ENCODE measurements at places on chromosomes 5 and 9.
A peak's percentile ranks its signal among the peaks of the same experiment; 100 is the strongest.

DNA sequence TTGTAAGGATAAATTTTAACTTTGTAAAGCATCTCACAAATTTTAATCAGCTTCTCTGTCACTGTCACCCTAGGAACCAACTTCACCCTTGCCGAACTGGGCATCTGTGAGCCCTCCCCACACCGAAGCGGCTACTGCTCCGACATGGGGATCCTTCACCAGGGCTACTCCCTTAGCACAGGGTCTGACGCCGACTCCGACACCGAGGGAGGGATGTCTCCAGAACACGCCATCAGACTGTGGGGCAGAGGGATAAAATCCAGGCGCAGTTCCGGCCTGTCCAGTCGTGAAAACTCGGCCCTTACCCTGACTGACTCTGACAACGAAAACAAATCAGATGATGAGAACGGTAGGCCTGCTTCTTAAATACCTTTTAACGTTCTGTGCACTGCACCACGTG, 916.3 kb upstream of the WWC1 start:
- no peak for DNase-seq

DNA sequence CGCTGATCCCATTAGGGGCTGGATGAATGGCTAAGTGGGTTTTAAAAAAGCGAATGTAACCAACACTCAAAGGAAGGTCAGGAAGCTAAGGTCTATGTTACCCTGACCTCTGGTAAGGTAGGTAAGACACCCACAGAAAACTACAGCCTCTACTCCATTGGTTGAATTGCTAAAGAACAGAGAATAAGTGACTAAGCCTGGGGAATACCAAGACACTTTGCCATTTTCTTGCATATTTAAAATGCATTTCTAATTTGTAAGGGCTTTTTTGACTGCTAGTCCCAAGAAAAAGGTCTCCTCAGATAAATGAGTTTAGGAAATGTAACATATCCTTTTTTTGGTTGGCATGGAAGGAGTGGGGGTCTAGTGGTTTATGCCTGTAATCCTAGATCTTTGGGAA, 368.7 kb downstream of the BNC2 start:
- DNase-seq = no peak

DNA sequence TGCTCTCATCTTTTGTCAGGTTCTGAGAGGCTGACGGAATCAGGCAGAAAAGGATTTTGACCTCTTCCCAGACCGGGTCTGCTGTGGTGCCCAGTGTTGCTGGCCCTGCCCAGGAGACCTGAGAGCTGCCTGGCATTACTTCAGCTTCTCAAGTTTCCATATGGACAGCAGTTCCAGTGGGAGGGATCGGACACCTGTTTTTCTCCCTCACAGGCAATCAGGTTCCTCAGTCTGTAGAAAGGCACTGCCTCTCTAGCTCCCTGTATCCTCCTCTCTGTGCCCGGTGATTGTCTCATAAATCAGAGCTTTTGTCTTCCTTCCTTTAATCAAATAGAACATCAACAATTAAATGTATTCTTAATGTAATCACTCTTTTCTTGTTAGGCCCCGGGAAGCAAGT, 198.7 kb downstream of the SEMA6A start:
- no peak for DNase-seq

DNA sequence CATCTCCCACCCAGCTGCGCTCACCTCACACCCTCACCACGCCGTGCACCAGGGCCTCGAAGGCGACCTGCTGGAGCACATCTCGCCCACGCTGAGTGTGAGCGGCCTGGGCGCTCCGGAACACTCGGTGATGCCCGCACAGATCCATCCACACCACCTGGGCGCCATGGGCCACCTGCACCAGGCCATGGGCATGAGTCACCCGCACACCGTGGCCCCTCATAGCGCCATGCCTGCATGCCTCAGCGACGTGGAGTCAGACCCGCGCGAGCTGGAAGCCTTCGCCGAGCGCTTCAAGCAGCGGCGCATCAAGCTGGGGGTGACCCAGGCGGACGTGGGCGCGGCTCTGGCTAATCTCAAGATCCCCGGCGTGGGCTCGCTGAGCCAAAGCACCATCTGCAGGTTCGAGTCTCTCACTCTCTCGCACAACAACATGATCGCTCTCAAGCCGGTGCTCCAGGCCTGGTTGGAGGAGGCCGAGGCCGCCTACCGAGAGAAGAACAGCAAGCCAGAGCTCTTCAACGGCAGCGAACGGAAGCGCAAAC, 1.1 kb downstream of the POU4F3 start:
- no peak for DNase-seq

DNA sequence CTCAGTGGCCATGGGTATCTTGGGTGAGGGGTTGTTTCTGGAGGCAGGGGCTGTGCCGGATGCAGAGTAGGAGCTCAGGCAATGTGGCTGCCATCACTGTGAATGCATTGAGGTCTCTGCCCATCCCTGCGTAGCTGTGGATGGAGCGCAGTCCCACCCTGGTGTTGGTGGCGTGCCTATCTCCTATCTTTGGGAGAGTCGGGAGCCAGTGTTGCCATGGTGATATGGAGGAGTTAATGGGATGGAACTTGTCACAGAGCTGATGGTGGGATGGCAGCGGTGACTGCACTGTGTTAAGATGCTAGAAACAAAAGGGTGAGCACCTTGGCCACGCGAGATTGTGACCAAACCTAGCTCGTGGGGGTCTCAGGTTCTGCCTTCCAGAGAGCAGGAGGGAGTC, 197.3 kb downstream of the MELK start:
- no peak for DNase-seq

GRCh38 chr9:114345493-114346065, 15.9 kb downstream of the ORM2 start:
- DNase-seq = no peak

DNA sequence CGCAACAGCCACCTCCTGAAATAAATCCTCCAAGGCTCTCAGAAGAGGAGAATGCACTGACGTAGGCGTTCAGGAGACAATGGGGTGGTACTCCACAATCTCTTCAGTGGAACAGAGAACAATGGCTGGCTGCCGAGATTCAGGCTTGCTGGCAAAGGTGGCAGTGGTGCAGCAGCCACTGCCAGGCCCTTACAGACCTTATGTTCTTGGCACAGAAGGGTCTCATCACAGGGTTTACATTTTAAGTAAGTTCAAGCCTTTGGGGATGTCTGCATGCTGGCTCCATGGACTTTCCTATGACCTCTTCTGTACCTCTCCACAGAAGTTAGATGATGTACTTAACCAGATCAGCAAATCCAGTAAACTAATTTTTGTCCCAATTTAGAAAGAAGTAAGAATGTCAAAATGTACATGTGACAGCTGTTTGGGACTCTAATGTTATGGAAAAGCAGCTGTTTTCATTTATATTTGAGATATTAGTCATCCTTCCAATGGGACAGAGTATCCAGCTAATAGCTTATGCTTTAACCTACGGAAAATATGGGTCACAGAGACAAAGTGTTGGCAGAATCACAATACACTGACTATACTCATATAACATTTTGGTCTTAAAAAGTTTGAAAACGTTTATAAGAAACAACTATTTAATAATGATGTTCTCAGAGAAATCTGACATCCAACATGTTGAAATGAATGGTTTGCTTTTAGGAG, 180.9 kb downstream of the MAPKAP1 start:
- no peak for DNase-seq

GRCh38 chr5:155983954-155984353, 343.0 kb upstream of the SGCD start:
- no peak for DNase-seq

DNA sequence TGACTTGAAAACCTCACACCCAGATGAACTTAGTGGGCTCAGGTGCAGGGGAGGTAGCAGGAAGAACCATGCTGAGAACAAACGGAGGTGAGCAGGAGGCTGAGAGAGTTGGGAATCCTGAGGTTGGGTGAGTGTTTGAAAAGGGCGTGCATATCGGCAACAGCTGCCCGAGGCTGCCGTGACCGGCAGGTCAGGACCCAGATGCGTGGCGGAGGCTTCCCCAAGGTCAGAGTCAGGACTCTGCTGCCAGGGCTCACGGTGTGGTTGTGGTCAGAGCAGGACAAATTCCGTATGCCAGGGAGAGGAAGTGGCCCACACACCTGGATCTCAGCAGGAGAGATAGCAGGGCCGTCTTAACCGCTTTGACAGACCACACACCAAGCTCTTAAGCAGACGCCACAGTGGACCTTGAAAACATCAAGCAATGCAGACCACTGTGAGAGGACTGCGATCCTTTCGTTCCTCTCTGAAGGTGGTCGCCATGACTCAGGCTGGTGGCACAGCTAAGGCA, 43.1 kb downstream of the ADAMTS16 start:
- DNase-seq = no peak

GRCh38 chr5:14686517-14686916, 22.0 kb downstream of the OTULIN start:
- DNase-seq = no peak

- no peak for DNase-seq
Measured at GRCh38 chr9:15509931-15510788, 610 bp downstream of the PSIP1 start.

GRCh38 chr5:42825422-42826148, 13.9 kb upstream of the SELENOP start:
- DNase-seq = no peak

- no peak for DNase-seq
Measured at GRCh38 chr5:153584960-153585359, 94.5 kb downstream of the GRIA1 start.

- no peak for DNase-seq
Measured at GRCh38 chr5:52754051-52754450, 33.7 kb upstream of the ITGA1 start.

GRCh38 chr9:21081999-21082398, 4.3 kb upstream of the IFNB1 start:
- DNase-seq = no peak

GRCh38 chr9:33818167-33818846, 1.3 kb downstream of the UBE2R2 start:
- DNase-seq = no peak

DNA sequence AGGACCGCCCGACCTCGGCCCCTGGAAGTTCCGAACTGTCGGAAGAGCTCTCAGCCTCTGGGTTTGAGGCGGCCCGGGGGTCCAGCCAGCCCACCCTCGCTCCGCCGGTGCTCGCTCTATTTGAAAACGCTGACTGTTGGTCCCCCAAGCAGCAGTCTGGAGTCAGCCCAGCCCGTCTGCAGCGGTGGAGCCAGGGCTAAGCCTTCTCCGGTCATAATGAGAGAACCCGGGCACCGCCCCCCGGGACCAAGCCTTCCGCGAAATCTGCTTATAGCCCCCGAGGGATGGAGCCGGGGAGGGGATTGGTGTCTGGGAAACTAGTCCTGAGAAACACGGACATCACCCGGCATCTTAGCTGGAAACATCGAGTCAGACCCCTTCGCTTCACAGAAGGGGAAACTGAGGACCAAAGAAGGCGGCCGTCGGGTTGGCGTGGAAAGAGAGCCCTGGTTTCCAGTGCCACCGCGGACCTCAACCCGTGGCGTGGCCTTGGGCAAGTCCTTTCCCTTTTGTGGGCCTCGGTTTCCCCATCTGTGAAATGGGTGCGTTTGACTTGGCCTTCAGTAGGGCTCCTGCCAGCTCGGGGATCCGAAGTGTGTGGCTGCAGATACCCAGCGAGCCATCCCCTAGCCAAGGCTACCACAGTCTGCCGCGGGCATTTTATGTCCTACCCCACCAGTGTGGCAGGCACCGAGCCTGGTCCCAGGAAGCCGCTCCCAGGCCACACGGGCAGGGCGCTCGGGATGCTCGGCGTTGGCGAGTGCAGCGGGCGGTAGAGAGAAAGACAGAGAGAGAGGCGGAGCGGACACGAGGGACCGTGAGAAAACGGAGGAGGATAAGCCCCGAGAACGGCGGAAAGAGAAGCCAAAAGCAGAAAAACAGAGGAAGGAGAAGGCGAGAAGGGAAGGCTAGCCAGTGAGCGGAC, 857 bp downstream of the ADAM19 start:
- peak; percentile 9 for DNase-seq
